NCI-H510A treated with DMSO at 0.1 percent for 48 hours (cell line): ENCODE measurements at places on chromosomes 16 and 17.

- no peak for DNase-seq
Measured at GRCh38 chr16:4081521-4082021, 34.7 kb downstream of the ADCY9 start.

DNA sequence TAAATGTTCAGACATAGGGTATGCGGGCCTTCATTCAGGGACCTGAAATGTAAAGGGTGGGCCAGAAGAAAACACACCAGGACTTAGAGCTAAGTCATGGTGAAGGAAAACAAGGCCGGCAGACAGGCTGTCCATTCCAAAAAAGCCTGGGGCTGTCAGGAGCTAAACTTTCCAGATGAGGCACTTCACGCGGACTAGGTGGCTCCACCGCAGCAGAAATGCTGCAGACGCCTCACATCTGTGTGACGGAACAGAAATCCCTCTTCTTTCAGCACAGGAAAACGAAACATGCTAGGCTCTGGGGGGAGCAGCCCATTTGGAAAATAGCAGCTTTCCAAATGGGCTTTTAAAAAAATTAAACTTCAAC lies 88.7 kb downstream of the HS3ST3A1 start:
- no peak for DNase-seq

- no peak for DNase-seq
Measured at GRCh38 chr16:87443016-87443415, 49.8 kb downstream of the ZCCHC14 start.

DNA sequence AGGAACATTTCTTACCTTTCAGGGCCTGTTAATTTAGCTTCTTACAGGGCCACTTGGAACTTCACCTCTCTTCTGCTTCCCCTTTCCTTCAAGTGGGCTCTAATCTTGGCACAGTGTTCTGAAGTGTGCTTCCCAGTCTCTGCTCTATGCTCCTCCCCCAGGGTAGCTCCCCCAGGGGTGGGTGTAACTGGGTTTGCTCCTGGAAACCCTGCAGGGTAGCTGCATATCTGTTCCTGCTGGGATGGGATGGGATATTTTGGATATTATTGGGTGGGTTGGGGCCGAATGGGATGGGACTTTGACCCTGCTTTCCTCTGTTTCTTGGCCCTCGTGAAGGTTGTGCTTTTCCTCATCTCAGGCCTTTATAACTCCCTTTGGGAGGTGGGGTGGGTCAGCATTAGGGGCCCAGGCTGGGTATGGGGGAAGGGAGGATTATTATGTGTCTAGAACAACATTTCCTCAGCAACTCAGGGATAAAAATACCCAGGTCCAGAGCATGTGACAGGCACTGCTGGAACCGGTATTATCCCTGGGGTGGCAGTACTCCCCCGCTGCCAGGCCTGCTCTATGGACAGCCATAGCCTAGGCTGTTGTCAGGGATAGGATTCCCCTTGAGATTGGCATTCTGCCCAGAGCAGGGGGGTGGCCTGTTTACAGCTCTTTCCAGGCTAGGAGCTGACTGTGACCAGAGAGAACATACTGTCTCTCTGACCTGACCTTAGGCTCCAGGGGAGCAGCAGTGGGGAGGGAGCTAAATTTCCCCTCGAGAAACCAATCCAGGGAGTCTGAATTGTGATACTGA lies 5.0 kb downstream of the NFE2L1 start:
- DNase-seq, result peak; percentile 97

GRCh38 chr17:8117367-8117979 lies 841 bp downstream of the ALOXE3 start:
- DNase-seq, result no peak

- peak; percentile 56 for DNase-seq
Measured at GRCh38 chr16:22300427-22301071, 3.3 kb downstream of the POLR3E start.
